ENCODE measurements at places on chromosomes 4 and X.

DNA sequence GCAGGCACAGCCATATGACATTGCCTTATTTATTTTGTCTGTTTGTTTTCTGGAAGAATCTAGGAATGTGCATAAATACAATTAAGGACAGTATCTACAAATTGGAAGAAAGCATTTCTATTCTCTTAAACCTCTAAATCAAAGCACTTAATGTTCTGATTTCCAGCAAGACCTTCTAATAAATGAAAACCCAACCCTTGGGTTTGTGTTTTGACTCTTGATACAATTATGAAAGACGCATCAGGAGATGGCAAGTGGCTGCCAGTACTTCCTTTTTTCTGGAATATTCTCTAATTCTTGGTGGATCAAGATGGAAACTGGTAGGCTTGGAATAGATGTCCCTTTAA, 437 bp upstream of the CPE start:
- no peak for DNase-seq

- DNase-seq: no peak
Observed at GRCh38 chrX:44432641-44433040, 89.2 kb upstream of the EFHC2 start.

DNA sequence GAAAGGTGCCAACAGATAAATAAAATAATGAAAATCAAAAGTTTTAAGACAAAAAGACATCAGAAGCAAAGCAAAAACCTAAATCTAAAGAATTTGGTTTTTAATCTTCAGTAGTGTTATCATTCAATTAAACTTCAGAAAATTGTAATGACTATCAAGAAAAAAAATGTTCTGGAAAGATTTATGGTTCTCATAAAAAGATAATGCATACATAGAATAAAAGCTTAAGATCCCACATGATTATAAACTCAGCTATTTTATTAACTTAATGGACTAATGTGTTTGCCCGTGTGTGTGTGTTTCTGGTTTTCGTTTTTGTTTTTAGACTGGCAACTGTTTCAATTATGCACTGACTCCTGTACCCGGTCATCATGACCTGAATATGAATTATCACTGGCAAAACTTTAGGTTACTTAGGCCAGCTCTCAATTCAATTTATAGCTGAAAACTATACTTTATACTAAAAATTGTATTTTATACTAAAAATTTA, 217.5 kb upstream of the DKK2 start:
- no peak for DNase-seq

DNA sequence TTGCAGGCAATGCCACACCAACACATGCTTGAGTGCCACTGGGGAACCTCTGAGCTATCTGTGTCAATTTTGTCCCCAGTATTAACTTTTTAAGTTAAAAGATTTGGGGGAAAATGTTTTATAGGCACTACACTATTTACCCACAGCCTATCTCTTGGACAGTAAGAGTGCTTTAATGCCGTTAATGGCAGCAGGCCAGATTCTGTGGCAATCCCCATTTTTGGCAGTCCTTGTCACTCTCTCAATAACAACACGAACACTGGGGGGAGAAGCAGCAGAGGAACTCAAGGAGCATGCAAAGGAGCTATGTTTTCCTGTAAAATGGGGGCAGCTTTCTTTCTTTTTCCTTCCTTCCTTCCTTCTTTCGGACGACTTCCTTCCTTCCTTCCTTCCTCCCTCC, 168.6 kb downstream of the NSUN7 start:
- DNase-seq: no peak

DNA sequence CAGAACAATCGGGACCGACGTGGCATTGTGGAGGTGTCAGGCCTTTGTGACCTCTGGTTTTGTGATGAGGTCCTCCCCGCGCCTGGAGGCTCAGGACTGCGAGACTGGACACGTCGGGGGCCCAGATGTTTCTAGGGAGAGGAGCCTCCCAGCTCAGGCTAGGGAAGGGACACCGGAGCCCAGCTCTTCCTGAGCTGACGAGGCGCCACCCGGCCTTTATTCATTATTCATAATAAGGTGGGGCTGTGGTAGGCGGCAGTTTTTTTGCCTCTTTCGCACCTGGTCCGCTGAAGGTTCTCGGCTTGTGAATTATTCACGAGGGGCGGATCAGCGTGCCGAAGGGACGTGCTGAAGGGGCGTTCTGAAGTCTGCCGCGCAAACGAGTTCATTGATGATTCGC, 2.3 kb upstream of the UBA1 start:
- peak; percentile 6 for DNase-seq
